T-helper 1 cell (primary cell): ENCODE measurements at places on chromosomes 11 and 22.

- no peak for DNase-seq
These were observed 29.1 kb upstream of the LMO2 start for GRCh38 chr11:33920838-33921613.

GRCh38 chr22:23065495-23066122, 4.7 kb upstream of the GNAZ start:
- DNase-seq: no peak

DNA sequence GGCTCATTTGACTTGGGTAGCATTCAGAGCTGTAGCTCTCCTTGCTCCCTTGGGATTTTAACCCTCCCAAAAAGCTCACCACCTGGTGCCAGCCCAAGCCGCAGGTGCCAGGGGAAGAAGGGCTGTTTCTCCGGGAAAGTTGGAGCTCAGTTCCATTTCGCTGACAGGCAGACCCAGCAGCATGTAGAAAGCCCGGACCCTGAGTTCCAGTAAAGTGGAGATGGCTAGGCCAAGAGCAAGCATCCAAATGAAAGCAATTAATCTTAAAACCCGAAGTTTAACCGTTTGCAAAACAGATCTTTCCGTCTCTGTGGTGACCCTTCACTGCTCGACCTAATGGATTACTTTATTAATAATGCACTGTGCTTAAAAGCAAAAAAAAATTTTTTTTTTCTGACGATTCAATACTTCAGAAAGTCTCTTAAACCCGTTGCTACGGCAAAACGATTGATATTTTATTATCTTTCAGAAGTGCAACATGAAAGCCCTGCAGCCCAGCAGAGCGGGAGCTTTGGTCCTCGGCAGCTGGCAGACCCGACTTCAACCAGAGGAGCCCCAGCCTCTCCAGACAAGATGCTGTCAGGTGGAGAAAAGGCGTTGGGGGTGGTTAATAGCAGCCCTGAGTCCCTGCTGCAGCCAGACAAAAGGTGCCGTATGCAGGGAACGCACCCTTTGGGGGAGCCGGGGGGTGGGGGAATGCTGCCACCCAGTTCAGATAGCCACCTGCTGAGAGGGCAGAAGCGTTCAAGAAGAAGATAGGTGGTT, 3.3 kb downstream of the LMO1 start:
- no peak for DNase-seq

DNA sequence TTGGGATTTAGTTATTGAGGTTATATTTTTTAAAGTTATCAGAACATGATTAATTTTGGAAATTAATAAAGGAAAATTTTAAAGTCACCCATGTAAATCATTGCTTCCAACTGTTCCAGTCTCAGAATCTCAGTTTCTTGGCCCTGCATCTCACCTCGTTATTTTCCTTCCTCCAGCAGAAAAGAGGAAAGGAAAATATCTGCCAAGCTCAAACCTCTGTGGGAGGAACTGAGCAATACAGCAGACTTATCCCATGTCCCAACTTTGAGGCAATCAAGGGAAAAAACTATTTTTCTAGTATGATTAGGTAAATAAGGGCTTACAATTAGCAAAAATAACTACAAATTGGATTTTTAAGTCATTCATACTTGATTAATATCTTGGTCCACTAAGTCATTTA, 30.1 kb downstream of the ELMOD1 start:
- no peak for DNase-seq

- no peak for DNase-seq
These were observed 206.3 kb downstream of the DDX10 start for GRCh38 chr11:108871152-108871551.

DNA sequence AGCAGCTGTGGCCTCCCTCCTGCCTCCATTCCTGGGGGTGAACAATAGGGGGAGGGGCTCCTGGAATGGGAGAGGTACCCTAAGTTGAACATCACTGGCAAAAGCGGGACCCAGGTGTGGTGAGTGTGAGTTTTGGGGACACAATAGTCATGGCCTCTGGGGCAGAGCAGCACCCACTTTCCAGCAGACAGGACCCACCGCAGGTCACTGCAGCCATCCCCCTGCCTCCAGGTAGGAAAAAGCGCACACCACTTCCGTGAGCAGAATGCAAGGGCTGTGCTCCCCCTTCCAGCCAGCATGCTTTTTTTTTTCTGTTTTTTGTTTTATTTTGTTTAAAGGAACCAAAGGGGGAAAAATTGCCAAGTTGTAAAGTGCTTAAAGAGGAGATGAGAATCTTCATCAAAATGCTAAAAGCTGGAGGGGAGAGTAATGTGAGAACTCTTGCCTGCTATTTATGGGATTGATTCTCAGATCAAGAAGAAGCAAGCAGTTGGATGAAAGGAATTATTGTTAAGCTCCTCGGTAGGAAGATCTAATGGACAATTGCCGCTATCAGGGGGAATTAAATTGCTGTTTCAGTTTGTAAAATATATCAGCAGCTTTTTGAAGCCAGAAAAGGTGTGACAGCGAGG, 152.9 kb downstream of the FEZ1 start:
- no peak for DNase-seq

GRCh38 chr22:38167988-38168407, 13.6 kb downstream of the PLA2G6 start:
- no peak for DNase-seq

DNA sequence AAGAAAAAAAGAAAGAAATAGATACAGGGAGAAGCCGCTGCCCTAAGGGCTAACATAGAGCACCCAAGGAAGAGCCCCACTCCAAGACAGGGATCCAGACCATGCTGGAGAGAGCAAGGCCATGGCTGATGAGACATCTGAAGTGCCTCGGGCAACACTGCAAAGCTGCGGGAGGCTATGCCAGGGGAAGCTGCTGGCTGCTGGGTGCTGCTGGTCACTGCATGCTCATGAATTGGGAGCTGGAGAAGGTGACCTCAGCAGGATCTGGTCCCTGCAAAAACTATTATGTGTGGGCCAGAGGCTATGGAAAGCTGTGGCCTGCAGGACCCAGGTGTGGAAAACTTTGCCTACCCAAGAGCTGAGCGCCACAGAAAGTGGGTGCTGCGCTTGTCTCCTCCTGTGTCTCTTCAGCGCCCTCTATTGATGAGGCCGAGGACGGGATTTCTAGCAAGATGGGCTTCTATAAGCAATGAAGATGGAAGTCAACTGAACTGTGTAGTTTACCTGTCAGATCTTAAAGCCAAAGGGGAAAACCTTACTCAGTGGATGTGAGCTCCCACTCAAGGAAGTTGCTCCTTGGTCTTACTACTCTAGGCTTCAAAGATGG, 17.3 kb upstream of the SLC29A2 start:
- DNase-seq: peak; percentile 42

GRCh38 chr11:95132956-95133355, 43.3 kb downstream of the ENDOD1 start:
- DNase-seq: no peak

- DNase-seq: no peak
These were observed 31.2 kb downstream of the RBFOX2 start for GRCh38 chr22:35997438-35997837.

DNA sequence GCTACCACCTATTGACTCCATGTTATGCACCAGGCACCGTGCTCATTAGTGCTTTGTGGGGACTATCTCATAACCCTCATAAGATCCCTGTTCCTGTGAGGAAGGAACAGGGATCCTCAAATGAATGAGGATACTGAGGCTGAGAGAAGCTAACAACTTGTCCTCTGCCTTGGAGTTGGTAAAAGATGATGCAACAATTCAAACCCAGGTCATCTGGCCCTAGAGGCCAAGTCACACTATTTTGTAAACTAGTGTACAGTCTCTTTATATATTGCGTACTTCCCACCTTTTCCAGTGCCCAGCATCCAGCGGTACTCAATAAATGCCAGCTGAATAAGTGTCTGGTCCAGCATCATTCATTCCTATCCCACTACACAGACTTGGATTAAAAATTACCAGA, 92.6 kb downstream of the RCN1 start:
- no peak for DNase-seq
